ENCODE measurements at places on chromosomes 4 and X.

GRCh38 chr4:188680004-188680666, 540.9 kb downstream of the TRIML1 start:
- no peak for DNase-seq

DNA sequence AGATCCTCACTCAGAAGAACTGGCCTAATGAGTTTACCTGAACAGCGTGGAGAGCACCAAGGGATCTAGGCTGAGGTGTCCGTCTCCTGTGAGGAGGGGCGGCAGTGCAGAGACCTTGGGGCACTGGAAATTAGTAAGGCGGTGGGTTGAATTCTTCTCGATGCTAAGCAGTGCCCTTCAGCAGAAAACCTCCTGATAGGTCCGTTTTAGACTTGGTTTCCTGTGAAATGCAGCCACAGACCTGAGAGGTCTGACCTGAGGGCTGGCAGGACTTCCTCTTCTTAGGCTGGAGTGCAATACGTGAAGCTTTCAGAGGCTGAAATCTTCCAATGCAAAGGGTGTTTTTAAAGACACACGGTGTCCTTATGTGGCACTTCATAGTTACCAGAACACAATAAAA, at the start of gene CLNK:
CLNK (minus strand) TSS at position 138 of the 400 bp plus-strand sequence. CDS start 16,899 bp downstream, outside the sequence.
- DNase-seq = no peak

GRCh38 chr4:88779431-88779830, 81.8 kb upstream of the NAP1L5 start:
- DNase-seq = no peak

DNA sequence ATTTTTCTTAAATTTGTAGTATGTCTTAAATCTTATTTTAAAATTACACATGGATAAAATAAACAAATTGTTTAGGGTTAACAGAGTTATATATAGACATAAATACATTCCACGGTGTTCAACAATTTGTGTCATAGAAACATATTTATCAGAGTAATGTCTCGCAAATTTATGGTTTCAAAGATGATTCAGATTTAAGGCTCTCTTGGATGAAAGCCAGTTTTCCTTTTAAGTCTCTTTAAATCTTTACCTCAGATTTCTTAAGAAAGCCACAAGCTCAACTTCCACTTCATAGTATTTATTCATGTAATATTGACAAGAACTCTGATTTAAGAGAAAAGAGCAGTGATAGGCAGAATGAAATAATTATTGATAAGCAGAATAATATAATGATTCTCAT, 1254.8 kb upstream of the ADGRL3 start:
- no peak for DNase-seq

GRCh38 chrX:133598601-133599335, 183.5 kb upstream of the GPC4 start:
- DNase-seq = no peak

GRCh38 chr4:81260443-81261101, 45.5 kb upstream of the PRKG2 start:
- no peak for DNase-seq

DNA sequence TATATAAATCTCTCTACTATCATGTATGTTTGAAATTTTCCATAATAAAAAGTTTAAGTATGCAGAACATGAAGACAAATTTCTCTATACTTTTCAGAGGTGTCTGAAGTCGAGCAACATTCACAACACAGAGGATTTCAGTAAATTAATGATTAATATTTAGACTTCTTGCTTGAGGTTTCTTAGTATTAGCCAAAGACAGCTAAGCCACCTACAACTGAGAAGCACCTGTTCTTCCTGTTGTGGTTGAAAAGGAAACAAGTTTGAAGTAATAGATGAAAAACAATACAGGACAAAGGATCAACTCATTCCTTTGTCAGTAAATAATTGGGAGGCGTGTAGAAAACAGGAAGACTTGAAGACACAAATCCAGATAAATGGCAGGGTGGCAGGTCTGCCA, 21.1 kb downstream of the SCML1 start:
- no peak for DNase-seq

GRCh38 chrX:40248822-40249221, 151.1 kb upstream of the BCOR start:
- DNase-seq = no peak

DNA sequence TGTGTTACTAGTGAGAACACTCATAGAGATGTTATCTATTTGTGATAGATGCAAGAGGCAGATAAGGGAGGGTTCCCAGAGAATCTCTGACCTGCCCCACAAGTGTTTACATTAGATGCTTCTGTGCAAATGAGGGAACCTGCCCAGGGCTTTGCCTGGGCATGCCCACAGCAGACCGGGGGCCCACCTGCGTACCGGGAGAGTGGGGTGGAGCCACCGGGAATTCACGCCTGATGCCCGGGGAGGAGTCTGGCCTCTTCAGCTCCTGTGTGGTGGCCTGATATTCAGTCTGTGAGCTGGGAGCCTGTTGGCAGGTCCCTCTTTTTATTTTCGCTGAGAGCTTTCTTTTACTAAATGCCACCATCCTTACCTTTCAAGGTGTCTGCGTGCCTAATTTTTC, 155.7 kb downstream of the SNCA start:
- no peak for DNase-seq

DNA sequence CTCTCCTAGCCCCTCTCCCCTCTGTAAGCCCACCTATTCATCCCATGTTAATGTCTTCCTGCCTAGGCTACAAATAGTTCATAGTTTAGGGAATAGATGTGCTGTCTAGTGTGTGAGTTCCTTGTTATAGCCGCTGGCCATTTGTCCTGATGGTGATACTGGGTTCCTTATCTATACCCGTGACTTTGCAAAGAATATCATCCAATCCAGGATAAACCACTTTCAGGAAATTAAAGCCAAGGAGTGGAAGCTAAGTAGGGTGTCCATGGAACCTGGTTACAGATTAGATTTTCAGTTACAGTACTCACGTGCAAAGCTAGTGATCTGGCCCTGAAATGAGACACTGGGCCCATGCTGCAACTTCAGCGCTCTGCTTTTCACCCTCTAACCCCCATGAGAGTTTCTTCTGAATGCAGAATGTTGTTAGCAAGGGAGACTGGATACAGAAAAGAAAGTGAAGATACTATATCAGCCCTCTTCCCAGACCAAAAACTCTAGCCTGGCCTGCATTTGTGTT, 111.4 kb downstream of the TMEM164 start:
- DNase-seq = no peak

- no peak for DNase-seq
These were observed 33.0 kb downstream of the SMARCA1 start for GRCh38 chrX:129490330-129490729.

DNA sequence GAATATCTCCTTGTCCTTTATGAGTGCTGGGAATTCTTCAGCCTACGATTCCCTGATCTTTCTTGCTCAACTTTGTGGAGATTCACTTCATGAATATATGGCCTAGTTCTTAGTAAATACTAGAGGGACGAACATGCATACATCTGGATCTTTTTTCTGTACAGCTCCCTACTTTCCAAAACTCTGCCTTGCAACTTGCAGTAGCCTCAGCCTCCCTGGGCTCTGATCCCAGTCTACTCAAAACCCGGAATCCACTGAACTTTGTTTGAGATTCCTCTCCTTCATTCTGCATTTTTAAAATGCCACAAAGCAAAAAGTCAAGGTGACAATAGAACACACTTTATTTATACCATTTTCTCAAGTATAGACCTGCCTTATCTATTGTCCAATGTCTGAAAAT, 50.0 kb upstream of the PCDH7 start:
- DNase-seq = no peak

GRCh38 chr4:79599691-79600090, 191.7 kb upstream of the GK2 start:
- no peak for DNase-seq

DNA sequence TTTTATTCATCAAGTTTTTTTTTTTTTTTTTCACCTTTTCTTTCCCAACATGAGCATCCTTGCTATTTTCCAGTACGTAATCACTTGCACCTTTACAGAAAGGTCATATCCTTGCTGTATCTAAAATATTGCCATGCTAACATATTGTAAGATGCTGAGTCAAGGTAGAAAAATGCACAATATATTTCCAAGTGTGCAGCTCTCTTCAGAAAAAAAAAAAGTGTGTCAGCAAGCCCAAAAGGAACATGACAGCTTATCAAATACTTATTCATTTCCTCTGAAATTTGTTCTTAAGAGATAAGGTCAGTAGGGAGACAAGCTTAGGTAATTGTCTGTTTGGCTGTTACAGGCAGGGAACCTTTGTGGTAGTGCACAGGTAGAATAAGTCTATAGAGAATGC, 27.0 kb downstream of the SH2D1A start:
- no peak for DNase-seq

DNA sequence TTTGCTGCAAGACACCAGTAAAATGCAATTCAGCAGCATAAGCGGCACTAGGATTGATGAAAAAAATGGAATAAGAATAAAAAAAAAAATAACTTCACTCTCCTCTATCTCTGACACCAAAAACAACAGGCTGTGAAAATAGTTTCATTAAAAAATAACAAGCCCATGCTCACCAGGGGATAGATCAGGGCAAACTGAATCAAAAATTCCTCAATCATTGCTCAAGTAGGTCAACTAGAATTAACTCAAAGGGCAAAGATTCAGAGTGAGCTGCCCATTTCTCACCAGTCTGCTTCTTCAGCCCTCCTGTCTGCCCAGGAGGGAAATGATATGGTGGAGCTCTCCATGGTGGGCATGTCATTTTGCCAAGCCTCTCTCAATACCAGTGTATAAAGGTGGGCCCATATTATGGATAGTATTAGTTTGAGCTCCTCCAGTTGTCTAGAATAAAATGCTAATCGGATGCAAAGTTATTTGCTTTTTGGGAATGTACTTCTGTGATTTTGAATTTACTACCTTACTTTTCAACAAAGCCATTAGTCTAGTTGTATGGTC, 153.9 kb downstream of the UNC5C start:
- no peak for DNase-seq

- no peak for DNase-seq
These were observed 1.1 kb upstream of the TLR3 start for GRCh38 chr4:186067757-186068385.

DNA sequence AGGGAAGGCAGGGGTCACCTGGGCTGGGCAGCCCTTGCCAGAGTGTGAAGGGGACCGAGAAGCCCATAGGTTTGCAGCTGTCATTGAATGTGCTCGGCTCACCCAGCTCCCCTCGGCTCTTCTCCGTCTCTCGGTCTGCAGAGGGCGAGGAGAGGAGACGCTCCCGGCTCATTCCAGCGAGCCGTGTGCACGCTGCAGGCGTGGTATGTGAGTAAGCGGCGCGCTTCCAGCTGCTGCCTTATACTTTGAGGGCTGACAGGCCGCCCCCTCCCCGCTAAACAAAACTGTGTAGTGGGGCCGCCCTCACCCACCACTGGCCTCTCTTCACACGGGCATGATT, 23.0 kb upstream of the BCORL1 start:
- no peak for DNase-seq

GRCh38 chr4:87679449-87680169, 29.5 kb downstream of the DMP1 start:
- no peak for DNase-seq

GRCh38 chr4:74376888-74377483, 12.0 kb downstream of the EREG start:
- no peak for DNase-seq

DNA sequence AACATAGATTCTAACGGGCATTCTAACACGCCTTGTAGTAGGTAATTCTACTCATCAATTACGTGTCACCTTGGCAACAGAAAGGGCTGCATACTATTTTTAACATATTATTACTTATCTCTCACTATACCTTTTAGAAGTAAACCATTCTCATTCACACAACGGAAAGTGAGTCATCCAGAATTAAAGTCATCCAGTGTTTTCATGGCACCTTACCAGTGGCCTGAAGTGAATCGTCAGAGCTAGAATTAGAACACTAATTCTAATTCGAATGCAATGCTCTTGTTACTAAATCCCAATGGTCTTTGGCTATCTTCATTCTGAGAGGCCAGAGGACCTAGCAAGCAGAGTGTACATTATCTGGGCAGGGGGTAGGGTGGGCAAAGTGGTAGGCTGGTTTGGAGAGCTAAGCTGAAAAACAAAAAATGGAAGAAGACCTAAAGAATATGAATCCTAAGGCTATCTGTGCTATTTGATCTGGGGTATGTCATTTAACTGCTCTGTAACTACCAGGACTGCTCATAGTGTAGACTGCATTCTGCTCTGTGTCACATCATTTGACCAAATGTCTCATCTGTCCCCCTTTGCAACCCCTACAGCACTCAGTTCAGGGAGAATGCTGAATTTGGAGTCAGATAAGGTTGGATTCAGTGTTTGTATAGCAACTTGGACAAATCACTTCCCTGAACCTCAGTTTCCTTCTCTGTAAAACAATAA, 96.5 kb downstream of the HDAC8 start:
- no peak for DNase-seq

DNA sequence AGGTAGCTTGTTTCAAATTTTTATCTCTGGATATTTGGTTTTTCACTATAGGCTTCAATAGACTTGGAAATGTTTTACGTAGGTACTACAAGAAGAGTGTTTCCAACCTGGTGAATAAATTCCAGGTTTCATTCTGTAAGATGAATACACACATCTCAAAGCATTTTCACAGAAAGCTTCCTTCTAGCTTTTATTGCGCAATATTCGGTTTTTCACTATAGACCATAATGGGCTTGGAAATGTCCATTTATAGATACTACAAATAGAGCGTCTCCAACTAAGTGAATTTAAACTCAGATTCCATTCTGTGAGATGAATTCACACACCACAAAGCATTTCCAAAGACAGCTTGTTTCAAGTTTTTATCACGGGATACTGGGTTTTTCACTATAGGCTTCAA, 857.7 kb upstream of the HS3ST1 start:
- no peak for DNase-seq

GRCh38 chrX:134752981-134753717, 94.9 kb upstream of the PLAC1 start:
- no peak for DNase-seq

GRCh38 chr4:141275834-141276233, 55.1 kb downstream of the ZNF330 start:
- DNase-seq = no peak

- DNase-seq = no peak
These were observed 138.0 kb upstream of the SMIM31 start for GRCh38 chr4:164615964-164616363.

GRCh38 chr4:91826186-91826585, 477.6 kb upstream of the GRID2 start:
- DNase-seq = no peak

GRCh38 chrX:41512394-41512793, 65.3 kb downstream of the NYX start:
- DNase-seq = no peak

- DNase-seq = no peak
These were observed 26.3 kb upstream of the ZMAT1 start for GRCh38 chrX:101958139-101958538.

DNA sequence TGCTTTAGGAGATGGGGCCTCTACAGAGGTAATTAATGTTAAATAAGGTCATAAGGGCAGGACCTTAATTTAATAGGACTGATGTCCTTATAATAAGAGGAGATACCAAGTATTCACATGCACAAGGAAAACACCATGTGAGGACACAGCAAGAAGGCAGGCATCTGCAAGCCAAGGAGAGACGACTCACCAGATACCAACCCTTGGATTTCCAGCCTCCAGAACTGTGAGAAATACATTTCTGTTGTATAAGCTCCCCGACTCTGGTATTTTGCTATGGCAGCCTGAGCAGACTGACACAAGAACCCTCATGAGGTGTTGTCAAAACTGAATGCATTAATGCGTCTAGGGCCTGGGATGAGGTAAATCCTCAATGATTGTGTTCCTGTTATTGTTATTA, 56.2 kb upstream of the MAPK10 start:
- DNase-seq = no peak
